ENCODE measurements at places on chromosomes 1 and 21.

DNA sequence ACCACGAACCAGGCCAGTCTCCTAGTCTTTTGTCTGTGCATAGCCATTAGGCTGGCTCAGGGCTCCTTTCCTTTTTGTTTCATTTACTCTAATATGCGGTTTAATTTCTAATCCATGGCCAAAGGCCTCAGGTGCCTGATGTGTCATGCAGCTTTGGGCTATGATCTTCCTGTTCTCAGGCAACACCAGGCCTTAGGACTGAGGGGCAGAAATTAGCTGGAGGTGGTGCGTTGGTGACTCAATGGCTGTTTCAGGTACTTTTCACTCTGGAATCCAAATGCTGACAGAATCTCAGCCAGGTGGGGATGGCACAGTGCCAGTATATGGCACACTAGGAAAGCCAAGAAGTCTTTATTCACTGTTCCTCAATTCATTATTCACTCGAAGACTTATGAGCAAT is 105.3 kb downstream of the CACNA1E start:
- no peaks in the 10 kb centered on the region for H3K4me1 ChIP-seq
- no peaks in the 10 kb centered on the region for H3K36me3 ChIP-seq
- H3K27ac ChIP-seq = no peak overlapping the region
- H3K4me3 ChIP-seq = no peak overlapping the region
- peaks cover 23% of the 10 kb centered on the region for H3K27me3 ChIP-seq

DNA sequence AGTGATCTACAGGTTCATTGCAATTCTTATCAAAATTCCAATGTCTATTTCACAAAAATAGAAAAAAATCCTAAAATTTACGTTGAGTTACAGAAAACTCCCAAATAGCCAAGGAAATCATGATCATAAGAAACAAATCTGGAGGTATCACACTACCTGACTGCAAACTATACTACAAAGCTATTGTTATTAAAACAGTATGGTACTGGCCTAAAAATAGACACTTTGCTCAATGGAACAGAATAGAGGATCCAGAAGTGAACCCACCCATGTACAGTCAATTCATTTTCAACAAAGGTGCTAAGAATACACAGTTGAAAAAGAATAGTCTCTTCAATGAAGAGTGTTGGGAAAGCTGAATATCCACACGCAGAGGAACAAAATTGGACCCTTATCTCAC is 30.2 kb downstream of the GBP2 start:
- no peak overlapping the region for H3K27ac ChIP-seq
- peaks cover 5% of the 10 kb centered on the region for H3K36me3 ChIP-seq
- H3K4me3 ChIP-seq = no peak overlapping the region
- no peak for DNase-seq

GRCh38 chr1:64282351-64282750 is 78.9 kb downstream of the UBE2U start:
- H3K27me3 ChIP-seq = peaks cover 19% of the 10 kb centered on the region
- no peak overlapping the region for H3K27ac ChIP-seq
- no peaks in the 10 kb centered on the region for H3K4me1 ChIP-seq
- DNase-seq = no peak
- no peaks in the 10 kb centered on the region for H3K36me3 ChIP-seq
- no peak overlapping the region for H3K4me3 ChIP-seq

- H3K27ac ChIP-seq = no peak overlapping the region
- no peaks in the 10 kb centered on the region for H3K4me1 ChIP-seq
- H3K4me3 ChIP-seq = no peak overlapping the region
- no peak for DNase-seq
- no peaks in the 10 kb centered on the region for H3K27me3 ChIP-seq
Measured at GRCh38 chr1:56068908-56069307, 510.5 kb downstream of the PLPP3 start.

Data from T-helper 17 cell (primary cell).